Stimulated activated CD8-positive, alpha-beta memory T cell treated with anti-CD3 and anti-CD28 coated beads, Interleukin-2, amount 100 ng/mL, for 1 hour (primary cell): ENCODE measurements at places on chromosomes 11 and 22.

DNA sequence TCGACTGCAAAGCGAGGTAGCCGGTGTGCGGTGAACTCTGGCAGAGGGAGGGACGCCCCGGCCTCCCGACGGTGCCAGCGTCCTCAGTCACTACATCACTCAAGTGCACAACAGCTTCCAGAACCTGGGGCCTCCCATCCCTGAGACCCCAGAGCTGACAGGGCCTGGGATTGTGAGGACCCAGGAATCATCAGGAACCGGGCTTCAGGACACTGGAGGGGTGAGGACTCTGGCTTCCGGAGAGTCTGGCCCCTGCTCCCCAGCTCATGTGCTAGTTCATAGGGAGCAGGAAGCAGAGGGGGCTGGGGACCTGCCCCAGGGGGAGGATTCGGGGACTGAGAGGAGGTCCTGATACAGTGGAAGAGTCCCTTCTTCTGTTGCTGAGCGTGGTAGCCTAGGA lies 4.6 kb downstream of the ART5 start:
- no peak for DNase-seq

DNA sequence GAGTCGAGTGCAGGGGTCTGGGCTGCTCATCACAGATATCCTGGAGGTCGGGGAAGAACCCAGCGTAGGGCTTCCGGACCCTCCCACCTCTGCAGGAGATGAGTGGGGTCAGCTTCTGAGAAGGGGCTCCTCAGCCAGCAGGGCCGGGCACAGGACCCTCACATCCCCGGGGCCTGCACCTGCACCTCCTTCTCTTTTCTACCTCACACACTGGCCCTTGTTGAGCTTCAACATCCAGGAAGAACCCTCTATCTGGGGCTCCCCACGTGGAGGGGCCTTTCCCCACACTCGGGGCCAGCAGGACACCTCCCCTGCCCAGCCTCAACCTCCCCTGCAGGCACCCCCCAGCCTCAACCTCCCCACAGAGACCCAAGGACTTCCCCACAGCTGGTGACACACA lies 299.4 kb downstream of the CTTN start:
- no peak for DNase-seq

- no peak for DNase-seq
Observed at GRCh38 chr11:61718621-61719302, 33.7 kb upstream of the MYRF start.

DNA sequence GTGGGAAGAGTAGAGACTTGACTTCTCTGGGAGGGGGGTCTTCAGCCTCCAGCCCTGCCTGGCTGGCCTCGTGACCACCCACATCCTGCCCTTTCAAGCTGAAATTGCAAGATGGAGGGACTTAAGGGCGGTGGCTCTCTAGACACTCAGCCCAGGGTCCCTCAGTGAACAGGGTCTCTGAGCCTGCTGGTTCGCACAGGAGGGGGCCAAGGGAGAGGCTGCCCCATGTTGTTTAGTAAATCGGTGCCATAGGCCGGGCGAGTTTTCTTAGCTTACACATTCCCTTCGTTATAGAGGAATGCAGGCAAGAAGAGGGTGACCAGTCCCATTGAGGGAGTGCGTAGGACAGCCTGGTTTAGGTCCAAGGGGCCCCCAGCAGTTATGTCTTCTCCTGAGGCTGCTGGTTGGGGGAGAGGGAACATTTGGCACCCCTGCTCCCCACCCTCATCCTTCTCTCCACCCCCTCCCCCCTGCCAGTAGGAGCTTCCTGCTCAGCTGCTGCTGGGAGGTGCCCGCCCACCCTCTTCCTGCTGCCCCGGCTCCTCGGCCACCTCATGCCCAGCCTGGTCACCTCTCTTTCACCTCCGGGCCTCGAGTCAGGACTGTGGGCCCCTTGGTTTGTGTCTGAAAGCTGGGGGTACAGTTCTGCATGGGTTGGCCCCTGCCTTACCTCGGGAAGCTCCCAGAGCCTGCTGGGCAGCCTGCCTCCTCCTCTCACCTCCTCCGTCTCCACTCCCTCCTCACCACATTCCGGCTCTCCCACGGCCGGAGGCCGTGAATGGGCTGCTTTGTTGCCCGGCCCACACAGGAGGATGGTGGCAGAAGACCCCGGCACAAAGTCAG lies 3.9 kb downstream of the FRMD8 start:
- no peak for DNase-seq

DNA sequence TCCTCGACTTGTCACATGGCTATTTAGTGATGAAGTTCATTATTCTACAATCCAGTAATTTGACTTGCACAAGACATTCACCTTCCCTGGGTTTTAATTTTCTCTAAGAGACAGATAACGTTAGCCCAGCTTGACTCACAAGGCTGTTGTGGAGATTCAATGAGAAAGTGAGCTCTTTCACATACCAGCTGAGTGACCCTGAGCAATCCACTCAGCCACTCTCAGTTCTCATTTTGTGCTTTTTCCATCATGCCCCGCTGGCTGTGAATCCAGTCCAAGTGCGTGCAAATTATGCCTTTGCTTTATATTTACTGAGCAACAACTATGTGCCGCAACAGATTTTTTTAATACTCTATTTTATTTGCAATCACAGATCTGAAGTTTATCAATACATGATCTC lies 176.5 kb downstream of the LARGE1 start:
- DNase-seq = no peak

DNA sequence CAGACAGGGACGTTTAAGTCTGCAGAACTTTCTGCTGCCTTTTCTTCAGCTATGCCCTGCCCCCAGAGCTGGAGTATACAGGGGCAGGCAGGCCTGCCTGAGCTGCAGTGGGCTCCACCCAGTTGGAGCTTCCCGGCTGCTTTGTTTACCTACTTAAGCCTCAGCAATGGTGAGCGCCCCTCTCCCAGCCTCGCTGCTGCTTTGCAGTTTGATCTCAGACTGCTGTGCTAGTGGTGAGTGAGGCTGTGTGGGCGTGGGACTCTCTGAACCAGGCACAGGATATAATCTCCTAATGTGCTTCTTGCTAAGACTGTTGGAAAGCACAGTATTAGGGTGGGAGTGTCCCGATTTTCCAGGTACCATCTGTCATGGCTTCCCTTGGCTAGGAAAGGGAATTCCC lies 38.5 kb downstream of the NELL1 start:
- no peak for DNase-seq

- no peak for DNase-seq
Observed at GRCh38 chr11:13765886-13766285, 97.4 kb downstream of the FAR1 start.

DNA sequence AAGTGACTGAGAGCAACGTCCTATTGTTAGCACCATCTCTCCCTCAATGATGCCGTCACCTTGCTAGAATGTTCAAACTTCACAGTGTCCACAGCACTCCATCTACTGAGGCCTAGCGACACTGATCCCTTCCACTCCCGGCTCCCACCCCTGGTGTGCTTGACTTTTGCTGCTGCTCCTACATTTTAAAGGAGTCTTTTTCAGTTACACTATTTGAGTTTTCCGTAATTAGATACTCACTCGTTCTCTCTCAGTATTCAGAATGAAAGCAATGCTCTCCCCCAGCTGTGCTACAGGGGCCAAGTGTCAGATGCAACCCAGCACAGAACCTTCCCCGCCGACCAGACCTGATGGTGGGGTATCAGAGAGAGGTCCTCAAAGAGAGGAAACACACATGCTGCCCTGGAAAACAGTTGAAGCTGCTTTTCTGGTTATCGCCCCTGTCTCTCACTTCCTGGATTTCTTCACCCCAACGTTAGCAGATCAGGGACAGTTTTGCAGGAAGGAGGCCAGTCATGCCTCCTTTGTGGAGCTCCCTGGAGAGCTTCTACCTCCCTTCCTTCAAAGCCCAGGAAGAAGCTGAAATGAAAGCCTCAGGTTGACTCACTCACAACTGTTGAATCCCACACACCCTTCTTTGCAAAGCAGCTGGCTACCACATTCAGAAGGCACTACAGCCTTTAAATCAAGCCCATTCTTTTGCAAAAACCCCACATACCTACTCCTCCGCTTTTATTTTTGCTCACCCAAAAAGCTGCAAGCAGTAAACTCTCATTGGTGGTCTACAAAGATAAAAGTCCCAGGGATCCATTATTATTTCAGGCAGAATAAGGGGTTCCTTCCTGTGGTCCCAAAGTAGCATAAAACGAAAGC lies 23.5 kb downstream of the LARGE1 start:
- no peak for DNase-seq

- no peak for DNase-seq
Observed at GRCh38 chr11:111066846-111067245, 178.7 kb upstream of the POU2AF2 start.

DNA sequence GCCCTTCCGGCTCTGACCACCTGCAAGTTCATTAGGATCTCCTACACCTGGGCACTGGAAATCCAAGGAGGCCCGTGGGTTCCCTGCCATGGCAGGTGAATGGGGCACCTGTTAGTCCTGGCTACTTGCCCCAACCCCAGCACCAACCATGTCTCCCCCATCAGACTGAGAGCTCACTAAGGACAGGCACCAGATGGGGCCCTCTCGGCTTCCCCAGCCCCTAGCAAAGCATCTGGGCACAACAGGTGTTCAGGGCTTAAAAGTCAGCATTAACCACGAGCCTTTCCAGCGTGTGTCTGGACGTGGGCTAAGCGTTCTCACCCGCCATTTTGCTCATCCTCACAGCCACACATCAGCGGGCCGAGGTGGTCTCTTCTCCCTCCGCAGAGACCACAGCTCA lies 2.2 kb downstream of the SULT4A1 start:
- DNase-seq = no peak

DNA sequence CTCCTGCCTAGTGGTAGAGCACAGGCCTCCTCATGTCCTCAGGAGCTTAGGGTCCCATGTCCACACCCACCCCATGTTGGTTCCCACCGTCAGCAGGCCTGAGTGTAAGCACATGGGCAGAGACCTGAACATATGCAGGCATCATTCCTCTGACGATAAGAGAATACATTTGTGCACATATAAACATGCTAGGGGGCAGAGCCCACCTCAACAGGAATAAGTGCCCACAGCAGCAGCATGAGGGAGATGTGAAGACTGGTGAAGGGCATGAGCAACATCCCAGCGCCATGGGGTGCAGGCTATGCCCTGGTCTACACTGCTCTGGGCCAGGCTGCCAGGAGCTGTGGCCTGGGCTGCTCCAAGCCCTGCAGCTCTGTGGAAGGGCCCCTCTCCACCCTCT lies 16.9 kb downstream of the ADORA2A start:
- no peak for DNase-seq

GRCh38 chr22:31646186-31647019 lies 15.6 kb downstream of the PISD start:
- DNase-seq = no peak

GRCh38 chr11:118233377-118233776 lies 8.6 kb upstream of the JAML start:
- DNase-seq = no peak

DNA sequence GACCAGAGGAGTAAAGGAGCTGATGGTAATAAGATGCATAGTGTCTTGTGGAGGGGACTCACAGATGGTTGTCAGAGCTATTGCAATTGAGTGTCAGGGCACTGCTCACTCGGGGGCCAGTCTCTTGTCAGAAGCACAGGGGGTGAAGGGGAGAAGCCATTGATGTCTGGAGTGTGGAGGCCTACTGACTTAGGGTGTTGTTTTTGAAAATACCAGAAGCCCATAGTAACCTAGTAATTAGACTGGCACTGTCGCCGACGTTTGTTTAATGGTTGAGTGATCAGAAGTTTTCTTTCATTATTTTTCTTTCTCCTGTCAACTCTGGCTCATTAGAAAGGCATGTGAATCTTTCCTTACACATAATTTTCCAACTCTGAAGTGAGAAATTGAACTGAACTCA lies 151.6 kb upstream of the TENM4 start:
- no peak for DNase-seq

- DNase-seq = no peak
Observed at GRCh38 chr11:16286095-16286494, 70.3 kb downstream of the SOX6 start.

- DNase-seq = no peak
Observed at GRCh38 chr22:31952094-31952401, 7.7 kb downstream of the YWHAH start.

DNA sequence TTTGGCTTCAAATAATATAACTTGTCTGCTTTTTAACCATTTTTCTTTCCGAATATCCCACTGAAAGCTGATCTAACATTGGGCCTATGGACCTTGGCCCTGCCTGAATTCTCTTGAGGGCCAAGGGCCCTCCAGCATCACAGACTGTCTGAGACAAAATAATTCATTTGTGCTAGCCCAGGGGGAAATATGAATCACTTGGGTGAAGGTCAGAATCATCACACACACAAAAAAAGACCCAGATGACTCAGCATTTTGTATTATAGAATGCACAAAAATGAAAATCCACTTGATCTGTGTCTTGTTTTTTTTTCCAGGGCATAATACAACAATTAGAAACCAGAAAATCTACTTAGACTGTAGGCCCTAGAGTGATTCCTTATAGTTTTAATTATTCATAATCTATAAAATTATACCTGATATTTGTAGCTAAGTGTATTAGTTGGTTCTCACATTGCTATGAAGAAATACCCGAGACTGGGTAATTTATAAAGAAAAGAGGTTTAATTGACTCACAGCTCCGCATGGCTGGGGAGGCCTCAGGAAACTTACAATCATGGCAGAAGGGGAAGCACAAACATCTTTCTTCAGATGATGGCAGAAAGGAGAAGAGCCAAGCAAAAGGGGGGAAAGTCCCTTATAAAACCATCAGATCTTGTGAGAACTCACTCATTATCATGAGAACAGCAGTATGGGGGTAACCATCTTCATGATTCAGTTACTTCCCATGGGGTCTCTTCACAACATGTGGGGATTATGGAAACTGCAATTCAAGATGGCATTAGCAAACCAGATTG lies 15.6 kb upstream of the RDX start:
- no peak for DNase-seq

DNA sequence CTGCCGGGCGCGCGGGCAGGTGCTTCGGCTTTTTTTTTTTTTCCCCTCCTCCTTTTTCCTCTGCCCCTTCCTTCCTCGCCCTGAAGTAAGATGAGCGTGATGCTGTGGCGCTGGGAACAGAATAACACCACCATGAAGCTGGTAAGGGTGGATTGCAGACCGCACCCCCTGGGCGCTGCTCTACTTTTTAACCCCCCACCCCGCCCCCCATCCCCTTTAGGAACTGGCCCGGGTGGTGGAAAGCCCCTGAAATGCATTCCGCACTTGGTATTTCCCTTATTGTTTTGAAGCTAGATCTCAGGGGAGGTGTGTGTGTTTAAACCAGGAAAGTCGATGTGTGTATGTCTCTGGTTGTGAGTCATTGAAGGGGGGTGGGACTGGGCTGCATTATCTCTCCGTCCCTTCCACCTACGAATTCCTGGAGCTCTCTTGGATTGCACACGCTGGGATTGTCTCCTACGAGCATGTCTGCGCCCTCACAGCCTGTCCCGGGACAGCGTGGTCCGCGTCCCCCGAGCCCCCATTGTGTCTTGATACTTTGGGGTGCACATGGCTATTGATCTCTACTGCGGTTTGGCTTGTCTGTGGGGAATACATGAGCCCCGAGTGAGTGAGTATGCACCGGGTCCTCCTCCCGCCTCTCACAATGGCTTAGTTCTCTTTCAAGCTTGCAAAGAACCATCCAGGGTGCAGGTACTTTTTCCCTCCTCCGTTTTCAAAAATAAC lies 64.9 kb downstream of the NAV2 start:
- DNase-seq = no peak
